Stimulated activated CD4-positive, alpha-beta T cell treated with anti-CD3 and anti-CD28 coated beads, Interleukin-12 subunit alpha, Interleukin-12 subunit beta, amount 100 ng/mL, for 24 hours (primary cell): ENCODE measurements at places on chromosomes 7 and 10.

DNA sequence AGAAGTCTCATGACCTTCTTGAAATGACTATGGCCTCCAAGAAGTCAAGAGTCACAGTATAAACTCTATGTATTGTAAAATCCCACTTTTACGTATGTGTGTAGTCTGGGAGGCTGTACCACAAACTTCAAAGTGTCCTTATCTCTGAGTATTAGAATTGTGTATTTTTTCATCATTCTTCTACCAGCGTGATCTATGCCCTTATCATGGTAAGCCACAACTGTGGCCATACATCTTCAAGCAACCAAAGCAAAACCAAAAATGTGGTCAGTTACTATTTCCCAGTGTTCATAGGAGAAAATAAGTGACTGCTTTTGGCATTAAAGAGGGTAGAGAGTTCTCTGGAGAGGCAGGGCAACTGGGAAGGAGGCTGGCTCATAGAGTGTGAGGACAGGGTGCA is 42.8 kb downstream of the SPOCK2 start:
- DNase-seq = no peak

GRCh38 chr7:30119890-30120577 is 14.8 kb upstream of the MTURN start:
- no peak for DNase-seq

DNA sequence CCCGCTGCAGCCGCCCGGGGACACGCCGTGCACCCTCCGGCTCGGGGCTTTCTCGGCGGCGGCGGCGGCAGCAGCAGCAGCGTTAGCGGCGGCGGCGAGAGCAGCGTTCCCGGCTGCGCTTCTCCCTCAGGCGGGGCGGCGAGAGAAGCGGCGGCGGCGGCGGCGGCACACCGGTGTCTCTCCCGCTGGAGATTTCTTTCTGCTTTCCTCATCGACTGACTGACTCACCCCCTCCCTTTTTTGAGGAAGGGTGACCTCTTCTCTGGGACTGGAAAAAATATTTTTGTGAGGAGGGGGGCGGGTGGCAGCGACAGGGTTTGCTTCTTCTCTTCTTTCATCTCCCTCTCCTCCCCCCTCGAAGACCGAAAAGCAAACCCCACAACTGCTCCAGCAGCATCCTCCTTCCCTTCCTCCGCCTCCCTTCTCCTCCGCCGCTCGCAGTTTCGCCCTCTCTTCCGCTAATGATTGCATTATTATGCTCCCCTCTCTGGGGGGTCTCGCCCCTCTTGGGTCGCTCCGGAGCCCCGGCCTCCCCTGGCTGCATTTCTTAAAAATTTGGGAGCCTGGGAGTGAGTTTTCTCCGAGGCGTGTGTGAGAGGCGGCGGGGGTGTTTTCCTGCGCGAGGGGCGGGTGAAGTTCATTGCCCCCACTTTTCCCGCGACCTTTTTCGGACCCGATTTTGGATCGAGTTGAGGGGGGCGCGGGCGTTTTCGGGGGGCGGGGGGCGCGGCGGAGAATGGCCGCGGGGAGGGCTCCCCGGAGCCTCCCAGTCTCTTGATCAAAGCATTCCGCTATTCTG is 411 bp downstream of the AUTS2 start:
- no peak for DNase-seq

GRCh38 chr10:128078136-128078969 is 47.9 kb downstream of the MKI67 start:
- DNase-seq = no peak

- no peak for DNase-seq
Observed at GRCh38 chr7:137717045-137717444, 129.7 kb downstream of the DGKI start.

DNA sequence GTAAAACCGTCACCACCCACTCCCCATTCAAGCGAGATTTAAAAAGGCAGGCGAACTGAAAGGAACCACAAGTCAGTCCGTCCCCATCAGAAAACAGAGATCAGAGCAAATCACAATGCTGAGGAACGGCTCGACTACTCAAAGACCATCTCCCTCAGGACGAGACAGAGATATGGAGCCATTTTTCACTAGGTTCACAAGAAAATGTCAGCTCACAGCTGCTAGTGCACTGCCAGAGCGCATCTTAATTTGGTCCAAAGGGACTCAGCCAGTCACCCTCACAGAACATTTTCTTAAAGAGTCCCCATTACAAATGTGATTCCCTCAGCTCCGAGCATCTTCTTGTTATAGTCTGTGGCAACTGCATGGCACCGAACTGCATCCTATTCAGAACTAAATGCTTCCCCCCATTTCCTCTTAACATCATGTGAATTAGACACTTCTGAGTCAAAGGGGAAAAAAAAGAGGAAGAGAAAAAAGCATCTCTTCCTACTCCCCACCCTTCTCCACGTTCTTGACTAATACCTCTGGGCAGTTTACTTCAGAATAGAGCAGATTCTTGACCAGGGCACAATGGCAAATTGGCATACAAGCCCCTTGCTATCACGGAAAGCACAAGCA is 683.9 kb downstream of the MAGI2 start:
- no peak for DNase-seq
